Epithelial cell of proximal tubule (primary cell): ENCODE measurements at places on chromosomes 5 and 9.

- DNase-seq = no peak
These were observed 49.9 kb upstream of the SSBP2 start for GRCh38 chr5:81800797-81801196.

DNA sequence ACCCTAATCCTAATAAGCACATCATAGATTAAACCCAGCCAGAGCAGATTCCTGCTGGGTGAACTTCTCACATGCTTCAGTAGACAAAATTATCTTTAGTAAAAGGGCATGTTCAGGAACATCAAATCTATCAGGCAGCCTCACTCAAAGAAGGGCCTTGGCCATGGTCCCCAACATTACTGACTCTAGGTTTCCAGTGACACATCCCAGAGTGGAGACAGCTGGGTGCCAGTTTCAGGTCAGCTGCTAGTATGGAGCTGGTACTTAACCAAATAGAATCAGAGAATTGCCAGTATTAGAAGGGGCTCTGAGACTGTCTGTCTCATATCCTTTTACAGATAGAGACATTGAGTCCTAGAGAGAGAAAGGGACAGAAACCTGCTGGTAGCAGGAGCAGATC, 44.1 kb upstream of the GALNT10 start:
- no peak for DNase-seq

- no peak for DNase-seq
These were observed 11.2 kb upstream of the MARCHF3 start for GRCh38 chr5:127041571-127041970.

DNA sequence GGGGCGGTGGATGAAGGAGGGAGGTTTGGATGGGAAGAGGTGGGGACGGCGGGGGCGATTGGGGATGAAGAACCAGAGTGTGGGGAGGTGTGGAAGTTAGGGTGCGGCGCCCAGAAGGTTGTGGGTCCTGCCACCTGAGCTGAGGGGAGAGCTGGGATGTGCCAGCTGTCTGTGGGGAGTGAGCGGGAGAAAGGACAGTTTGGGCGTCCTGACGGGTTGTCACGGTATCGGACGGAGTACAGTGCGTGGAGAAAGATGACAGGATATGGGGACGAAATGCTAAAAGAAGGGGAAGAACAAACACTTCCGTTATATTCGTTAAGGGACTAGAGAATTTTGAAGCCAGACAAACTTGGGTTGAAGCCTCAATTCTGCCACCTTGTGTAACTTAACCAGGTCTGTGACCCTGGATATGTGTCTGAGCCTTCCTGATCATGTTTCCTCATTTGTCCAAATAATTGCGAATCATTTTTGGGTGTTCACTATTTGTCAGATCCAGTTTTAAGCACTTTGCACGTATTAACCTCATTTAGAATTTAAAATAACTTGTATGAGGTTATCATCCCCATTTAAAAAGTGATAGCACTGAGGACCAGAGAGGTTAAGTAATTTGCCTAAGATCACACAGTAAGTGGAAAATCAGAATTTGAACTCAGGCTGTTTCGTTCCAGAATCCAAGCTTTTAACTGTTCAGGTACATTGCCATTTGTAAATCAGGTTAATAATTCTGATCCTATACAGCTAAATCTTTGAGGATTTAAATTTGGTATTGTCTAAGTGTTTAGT, 689 bp downstream of the CNTRL start:
- no peak for DNase-seq

- no peak for DNase-seq
These were observed 13.3 kb downstream of the RBM18 start for GRCh38 chr9:122251351-122251750.

GRCh38 chr5:39370555-39371366, 6.5 kb upstream of the C9 start:
- no peak for DNase-seq
